ENCODE measurements at places on chromosomes 3 and 15.

DNA sequence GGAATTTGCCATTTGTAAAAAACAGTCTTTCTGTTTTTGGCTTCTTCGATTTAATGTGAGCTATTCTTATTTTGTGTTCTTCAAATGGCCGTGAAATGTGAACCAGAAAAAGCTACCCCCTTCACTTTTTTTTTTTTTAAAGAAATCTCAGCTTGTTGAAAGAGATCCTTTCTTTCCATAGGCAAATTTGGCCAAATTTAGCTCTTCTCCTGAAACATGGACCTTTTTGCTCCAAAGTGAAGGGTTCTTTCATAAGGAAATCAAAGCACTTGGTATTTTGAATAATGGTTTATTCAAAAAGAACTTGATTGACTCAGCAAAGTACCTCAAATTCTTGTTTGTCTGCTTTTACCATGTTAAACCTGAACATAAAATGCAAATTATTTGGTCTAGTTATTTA, 10.1 kb downstream of the RCN2 start:
- no peak for DNase-seq

- DNase-seq = no peak
Measured at GRCh38 chr15:56533731-56534403, 68.9 kb upstream of the MNS1 start.

DNA sequence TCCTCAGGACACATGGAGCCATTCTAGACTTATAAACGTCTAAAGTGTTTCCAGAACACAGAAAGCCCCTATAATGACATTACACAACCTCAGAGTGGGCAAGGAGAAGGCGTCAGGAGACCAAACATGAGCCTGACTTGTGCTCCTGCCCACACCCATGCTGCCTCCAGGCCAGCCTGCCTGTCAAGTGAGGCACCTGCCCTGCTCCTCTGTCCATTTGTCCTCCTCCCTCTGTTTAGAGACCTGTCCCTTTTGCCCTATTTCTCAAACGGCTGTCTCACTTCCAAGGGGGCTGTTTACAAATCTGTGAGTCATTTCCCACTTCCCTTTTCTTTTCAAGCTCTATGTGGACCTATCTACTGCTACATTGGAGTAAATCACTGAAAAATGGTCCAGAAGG, 21.0 kb downstream of the ZDHHC3 start:
- DNase-seq = peak; percentile 57

DNA sequence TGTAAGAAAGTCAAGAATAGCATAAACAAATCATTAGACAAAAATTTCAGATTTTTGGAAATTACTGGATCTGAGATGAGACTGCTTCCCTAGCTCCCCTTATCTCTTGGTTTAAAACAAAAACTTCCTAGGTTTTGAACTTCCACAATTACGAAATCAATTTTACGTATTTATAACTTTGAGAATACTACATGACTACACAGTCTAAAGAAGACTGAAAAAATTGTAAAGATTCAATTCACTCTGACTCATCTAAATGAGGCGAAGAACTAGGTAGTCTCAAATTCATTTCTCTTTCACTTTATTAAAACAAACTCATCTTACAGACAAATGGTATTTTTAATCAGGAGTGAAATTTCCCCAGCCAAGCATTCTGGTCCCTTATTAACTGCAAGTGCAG, 10.3 kb downstream of the CCDC54 start:
- peak; percentile 60 for DNase-seq

- peak; percentile 18 for DNase-seq
Measured at GRCh38 chr15:39028069-39028468, 463.5 kb upstream of the RASGRP1 start.

GRCh38 chr3:55906896-55907295, 419.8 kb upstream of the WNT5A start:
- no peak for DNase-seq

DNA sequence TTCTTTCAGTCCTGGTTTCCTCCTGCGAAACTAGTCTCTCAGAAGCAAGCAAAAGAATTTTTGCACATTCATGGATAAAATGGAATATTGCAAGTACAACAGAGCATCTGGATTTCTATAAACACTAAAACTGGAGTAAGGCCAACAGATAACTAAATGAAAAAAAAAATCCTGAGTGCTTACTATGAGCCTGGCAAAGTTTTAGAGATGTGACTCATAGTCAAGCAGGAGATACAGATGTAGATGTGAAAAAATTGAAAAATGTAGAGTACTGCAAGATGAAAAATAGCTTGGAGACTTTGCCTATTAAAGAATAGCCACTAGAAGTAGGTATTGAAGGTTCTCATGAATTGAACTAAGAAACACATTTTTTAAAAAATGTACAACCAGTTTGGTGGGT, 397.4 kb downstream of the OTOL1 start:
- DNase-seq = peak; percentile 87

DNA sequence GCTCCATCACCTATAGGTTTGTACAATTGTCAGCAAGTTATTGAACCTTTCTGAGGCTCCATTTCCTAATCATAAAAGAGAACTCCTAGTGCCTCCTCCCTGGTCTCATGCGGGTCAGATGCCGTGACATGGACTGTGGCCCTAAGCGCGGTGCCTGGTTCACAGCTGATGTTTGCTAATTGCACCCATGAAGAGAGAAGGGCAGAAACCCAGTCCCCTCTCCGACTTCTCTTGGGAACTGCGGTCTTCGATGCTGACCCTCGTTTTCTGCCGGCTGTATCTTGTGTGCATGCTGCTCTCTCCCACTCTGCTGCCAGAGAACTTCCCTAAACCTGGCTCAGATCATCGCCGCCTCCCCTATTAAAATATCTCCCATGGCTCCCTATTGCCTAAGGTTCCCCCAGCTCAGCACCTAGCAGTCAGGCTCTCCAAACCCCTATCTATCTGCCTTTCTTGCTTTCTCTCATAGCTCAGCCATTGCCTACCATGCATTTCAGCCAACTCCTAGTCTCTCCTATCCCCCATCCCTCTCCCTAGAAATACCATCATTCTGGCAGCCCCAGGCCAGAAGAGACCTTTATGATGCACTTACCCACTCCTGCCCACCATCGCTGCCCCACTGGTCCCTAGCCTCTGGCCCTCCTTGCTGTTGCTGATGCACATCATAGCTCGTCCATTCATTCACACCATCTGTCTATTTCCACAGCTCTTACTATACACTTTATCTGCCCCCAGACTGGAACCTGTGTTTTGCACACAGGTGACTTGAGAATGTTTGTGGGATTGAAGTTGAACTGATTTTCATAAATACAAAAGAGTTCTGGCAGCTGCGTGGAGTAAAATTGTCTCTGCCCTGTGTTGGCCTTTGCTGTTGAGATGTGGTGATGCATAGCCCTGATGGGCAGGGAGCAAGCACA, 6.6 kb downstream of the ISG20 start:
- DNase-seq = no peak

- DNase-seq = no peak
Measured at GRCh38 chr3:51974277-51974962, 444 bp upstream of the ABHD14A start.

DNA sequence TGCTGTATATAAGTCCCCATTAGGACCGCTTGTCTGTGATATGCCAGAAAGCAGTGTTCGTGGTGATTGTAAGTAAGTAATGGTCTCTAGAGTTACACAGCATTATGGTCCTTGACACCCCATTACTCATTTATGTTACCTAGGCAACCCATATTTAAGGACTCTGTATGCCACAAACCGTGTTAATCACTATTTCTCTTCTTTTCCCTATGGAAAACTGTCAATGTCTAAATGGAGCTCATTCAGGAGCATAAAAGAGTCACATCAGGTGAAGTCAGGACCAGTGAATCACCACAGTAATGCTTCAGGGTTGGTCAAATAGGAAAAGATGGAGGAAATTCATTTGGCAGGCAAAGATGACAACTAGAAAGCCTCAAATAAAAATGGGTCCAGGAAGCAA, 146.6 kb upstream of the PEX5L start:
- no peak for DNase-seq

DNA sequence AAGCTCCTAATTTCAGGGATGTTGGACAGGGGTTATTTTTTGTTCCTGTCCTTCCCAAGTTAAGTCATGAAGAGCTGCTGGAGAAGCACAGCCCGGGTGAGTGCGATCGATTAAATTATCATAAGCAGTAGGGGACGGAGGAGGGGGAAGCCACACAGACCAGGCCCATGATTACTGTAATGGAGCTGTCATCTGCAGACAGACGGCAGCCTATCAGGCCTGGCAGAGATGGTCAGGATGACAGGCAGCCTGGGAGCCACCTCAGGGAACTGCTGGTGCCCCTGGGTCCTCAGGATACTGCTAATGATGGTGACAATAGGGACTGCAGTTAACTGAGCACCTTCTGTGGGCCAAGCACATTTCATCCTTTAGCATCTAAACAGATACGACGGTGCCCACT, 147.7 kb downstream of the RAB11A start:
- no peak for DNase-seq

DNA sequence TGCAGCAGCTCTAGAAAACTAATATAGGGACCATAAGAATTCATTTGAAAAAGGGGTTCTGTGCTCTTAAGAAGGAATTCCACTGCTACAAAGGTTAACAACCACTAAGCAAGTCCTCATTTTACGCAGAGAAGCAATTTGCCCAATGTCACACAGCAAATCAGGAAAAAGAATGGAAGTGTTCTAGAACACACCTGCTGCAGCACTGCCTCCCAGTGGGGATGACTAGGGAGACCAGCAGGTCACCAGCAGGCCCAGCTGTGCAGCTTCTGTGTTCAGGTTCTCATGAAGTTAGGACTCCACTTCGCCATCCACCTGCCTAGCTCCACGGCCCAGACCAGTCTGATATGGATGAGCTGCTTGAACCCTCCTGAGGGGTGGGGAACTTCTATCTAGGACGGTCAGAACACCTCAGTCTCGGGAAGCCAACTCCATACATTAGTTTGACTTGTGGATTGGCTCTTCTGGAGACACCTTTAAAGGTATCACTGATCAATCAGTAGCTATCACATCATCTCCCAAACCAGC, 18.6 kb downstream of the POMGNT2 start:
- peak; percentile 30 for DNase-seq

DNA sequence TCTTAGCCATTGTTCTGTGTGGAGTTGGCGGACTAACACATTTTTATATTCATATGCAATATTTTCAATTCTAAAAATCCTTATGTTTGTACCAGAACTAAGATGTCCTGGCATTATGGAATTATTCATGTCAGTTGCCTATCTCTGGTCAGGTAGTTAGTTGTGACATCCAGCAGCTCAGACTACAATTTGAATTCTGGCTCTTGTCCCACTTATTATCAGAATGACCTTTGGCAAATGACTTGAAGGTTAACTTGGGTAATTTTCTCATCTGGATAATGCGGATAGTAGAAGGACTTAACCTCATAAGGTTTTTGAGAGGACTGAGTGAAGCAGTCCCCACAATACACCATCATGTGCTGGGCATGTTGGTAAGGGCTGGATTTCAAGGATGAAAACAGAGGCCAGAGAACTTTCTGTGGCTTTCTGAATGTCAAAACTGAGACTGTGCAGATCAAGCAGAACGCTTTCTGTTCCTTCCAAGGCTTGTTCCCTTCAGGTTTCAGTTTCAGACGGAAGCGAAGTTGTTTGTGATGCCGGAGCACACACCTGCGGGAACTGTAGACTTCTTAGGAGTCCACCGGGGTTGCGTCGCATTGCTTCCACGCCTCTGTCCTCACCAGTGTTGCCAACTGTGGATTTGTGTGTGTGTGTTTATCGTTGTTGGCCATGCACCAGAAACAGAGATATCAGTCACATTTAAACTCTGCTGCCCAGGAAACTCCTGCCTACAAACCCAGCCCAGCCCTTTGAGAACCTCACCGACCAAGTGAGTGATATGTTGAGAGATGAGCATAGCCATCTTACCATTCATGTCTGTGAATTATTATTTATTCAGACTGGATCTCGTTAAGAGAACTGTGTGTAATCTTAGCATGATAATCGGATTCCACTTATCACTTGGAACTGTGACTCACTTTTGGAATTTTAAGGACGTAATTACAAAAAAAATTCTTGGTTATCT, 76.0 kb downstream of the PTPRG start:
- DNase-seq = peak; percentile 46

DNA sequence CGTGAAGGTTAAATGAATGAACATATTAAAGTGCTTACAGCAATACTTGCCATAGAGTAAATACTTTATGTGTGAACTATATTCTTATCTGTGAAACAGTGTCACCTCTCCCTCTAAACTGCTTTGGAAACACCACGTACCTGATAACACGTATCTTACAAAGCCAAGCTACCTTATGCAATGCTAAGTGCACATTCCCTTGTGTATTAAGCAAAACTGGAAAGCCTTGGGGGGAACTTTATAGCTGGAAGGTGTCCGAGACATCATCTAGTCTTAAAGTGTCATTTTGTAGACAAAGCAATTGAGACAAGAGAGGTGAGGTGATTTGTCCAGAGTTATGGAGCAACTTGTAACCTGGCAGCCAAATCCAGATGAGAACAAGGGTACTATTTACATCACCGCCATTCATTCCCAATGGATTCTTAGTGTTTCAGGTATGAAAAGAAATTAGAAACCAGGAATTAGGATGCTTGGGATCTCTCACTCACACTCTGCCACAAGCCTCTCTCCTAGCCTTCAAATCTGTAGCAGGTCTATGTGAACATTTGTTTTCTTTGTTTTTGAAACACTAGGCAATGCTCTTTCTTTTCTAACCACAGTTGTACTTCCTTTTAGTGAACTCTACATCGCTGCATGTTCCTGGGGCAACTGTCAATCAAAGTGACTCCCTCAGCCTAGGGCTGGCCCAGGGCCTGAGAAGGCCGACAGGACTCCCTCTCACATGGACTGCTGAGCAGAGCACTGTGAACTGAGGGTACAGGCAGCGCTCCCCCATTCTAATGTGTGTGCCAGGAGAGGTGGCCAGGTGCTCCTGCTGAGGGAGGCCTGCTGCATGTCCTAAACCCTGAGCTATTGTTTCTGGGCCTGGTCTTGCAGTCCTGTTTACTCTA, 13.9 kb upstream of the MGLL start:
- no peak for DNase-seq

DNA sequence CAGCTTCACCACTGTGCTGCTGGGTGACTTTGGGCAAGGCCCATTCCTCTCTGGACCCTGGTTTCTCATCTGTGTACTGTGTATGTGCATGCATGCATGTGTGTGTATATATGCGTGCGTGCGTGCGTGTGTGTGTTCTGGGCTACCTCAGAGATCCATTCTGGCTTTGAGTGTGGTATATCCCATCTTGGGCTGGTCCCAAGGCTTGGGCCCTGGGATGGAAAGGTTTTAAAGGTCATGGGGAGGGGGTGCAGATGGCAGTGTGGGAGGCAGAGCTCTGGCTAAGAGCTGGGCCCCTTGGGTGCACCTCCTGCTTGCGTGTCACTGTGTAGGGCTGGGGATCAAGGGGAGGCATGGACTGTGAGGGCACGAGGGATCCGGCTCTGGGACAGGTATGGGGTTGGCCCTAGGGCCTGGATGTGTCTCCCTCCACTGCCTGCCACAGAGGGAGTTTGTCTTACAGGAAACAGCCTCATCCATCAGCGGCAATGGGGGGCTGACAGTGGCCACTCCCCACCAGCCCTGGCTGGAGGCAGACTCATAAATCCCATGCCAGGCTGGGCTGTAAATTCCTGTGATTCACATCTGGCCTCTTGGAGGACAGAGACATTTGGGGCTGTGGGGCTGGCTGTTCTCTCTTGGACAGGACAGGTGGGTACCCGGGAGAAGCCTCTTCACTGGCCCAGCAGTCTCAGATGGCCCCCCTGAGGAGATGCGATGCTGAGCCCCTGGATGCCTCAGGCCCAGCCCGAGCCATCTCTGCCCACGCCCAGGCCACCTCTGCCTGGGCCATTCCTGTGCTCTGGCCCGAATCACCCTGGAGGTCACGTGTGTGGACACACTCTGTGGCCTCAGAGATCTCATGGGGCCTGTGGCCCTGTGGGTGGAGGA, 21.4 kb upstream of the CSPG4 start:
- no peak for DNase-seq

GRCh38 chr3:52429779-52430415, 15.0 kb downstream of the SEMA3G start:
- no peak for DNase-seq

- no peak for DNase-seq
Measured at GRCh38 chr3:171095063-171095462, 68.5 kb upstream of the SLC2A2 start.

Data from choroid plexus epithelial cell (primary cell).